ENCODE measurements at places on chromosomes 3 and 15.

DNA sequence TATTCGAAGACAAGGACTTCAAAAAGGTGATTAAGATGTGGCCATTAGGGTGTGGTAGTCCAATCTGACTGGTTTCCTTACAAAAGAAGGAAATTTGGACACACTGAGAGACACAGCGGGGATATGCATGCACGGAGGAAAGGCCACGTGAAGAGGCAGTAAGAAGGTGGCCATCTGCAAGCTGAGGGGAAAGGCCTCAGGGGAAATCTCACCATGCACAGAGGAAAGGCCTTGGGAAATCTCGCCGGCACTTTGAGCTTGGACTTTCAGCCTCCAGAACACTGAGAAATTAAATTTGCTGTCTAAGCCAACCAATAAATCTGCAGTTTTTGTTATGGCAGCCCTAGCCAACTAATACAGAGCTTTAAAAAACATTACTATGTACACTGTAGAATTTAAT lies 78.8 kb downstream of the DLG1 start:
- no peak for DNase-seq

DNA sequence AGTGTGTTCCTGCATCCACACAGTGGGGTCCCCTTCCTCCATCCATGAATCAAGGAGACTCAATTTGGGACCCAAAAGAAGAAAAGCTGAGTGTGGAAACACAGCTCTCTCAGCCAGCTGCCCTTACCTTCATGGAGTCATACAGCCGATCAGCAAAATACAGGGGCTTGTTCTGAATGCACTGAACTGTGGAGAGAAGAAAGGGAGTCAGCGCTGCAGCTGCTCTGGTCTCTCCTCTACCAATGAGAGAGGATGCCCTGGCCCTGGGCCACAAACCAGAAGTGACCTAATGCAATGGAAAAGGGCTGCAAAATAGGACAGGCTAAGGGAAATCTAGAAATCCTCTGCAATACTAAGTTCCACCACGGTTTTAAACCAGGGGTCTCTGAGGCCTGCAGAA lies 46.7 kb downstream of the ANXA2 start:
- no peak for DNase-seq

DNA sequence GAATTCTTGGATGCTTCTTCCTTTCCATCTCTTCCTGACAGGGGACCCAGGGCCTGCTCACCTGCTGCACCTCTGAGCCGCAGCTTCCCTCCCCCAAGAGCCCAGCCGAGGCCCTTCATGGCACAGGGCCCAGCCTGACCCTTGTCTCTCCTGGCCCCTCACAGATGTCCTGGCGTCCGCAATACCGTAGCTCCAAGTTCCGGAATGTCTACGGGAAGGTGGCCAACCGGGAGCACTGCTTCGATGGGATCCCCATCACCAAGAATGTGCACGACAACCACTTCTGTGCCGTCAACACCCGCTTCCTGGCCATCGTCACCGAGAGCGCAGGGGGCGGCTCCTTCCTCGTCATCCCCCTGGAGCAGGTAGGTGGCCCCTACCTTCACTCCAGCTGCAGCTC lies 66.2 kb downstream of the CORO2B start:
- no peak for DNase-seq

GRCh38 chr3:56917361-56918110 lies 115.8 kb upstream of the ARHGEF3 start:
- peak; percentile 51 for DNase-seq

DNA sequence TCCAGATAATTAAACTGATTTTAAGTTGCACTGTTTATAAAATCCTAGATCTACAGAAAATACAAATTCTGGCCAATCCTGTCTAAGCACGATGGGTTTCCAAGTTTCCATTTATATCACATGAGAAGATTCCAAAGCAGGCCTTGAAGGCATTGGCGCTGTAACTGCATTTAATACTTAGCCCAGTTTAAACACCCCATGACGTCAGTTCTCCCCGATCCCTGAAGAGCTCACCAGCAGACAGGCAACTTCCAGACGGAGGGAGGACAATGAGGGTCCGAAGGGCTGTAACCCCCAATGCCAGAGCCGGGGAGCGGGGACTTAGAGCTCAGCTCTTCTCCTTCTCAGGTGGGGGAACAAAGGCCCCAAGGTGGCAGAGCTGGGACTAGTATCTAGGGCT lies 117.3 kb downstream of the XXYLT1 start:
- DNase-seq, result no peak

DNA sequence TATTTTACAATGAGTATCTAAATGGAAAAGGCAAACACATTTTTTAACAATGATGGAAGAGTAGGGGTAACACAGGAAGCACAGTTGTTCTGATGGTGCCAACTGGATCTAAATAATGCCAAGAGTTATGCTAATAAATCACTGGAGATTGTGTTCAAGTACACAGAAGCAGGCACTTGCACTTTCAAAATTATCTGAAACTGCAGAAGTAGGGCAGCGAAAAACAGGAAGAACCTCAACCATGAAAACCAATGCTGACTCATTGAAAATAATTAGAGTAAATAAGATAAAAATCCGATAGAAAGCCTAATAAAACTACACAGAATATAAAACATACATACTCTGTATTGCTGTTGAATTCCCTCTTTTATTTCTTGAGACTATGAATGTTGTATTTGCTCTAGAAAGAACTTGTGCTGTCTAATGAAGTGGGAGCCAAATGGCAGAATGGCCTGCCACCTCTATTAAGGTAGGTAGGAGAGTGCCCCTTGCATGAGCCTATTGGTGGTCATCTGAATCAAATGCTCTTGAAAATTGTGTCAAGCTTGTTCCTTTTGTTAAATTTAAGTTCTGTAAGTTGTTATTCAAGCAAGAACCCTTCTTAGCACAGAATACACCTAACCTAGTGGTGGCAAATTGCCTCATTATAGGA lies 93.7 kb downstream of the ABI3BP start:
- DNase-seq, result no peak

GRCh38 chr3:110749006-110749405 lies 322.6 kb upstream of the NECTIN3 start:
- DNase-seq, result no peak

- no peak for DNase-seq
Measured at GRCh38 chr3:174495928-174496327, 363.2 kb upstream of the NAALADL2 start.

DNA sequence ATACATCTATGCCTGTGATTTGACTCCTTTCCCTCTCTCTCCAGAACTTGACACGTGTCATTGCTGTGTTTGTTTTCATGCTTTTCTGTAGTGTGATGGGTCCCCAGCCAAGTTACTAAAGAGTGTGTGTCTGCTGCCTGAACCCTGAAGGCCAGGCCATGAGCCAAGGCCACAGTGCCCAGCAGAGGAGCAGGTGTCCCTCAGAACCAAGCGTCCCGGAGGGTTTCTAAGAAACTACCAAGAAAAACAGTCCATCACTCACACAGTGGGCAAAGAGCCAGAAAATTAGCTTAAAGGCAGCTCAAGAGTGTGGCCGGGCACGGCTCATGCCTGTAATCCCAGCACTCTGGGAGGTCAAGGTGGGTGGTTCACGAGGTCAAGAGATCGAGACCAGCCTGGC lies 35.2 kb downstream of the FBXO45 start:
- no peak for DNase-seq

DNA sequence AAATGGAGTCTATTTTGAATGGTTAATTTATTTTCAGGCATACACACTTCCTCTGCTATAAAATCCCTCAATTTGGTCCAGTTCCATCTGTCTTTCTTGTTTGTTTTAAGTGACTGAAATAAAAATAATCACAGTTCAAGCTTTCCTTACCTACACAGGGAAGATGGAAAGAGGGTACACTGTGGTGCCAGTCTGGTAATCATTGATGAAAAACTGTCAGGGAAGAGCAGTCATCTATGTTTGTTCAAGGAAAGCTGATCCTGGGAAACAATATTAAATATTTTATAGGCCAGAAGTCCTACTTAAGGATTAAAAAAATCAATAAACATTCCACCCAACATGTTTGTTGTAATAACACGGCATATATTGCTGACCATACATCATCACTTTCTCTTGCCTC lies 115.2 kb upstream of the KCNMB2 start:
- no peak for DNase-seq

DNA sequence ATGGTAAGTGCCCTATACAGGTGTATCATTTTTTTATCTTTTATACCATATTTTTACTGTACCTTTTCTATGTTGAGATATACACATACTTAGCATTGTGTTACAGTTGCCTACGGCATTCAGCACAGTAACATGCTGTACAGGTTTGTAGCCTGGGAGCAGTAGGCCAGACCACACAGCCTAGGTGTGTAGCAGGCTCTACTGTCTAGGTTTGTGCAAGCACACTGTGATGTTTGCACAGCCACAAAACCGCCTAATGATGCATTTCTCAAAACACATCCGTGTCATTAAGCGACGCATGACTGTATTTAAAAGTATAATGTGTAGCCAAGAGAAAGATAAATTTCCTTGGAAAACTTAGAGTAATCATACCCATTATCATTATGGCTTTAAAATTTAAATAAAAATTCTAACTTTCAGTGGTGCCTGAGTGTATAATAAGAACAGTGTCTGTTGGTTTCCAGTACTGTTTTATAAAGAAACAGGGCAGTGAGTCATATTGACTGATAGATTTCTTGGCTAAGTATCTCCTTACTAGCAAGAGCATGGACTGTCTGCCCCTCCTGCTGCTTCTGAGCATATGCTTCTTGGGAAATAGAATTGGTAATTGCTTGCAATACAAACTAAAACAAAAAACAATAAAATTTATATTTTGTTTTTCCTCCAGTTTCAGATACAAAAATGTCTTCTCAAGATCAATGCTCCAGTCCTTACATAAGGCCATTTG lies 18.3 kb downstream of the CALML4 start:
- no peak for DNase-seq

DNA sequence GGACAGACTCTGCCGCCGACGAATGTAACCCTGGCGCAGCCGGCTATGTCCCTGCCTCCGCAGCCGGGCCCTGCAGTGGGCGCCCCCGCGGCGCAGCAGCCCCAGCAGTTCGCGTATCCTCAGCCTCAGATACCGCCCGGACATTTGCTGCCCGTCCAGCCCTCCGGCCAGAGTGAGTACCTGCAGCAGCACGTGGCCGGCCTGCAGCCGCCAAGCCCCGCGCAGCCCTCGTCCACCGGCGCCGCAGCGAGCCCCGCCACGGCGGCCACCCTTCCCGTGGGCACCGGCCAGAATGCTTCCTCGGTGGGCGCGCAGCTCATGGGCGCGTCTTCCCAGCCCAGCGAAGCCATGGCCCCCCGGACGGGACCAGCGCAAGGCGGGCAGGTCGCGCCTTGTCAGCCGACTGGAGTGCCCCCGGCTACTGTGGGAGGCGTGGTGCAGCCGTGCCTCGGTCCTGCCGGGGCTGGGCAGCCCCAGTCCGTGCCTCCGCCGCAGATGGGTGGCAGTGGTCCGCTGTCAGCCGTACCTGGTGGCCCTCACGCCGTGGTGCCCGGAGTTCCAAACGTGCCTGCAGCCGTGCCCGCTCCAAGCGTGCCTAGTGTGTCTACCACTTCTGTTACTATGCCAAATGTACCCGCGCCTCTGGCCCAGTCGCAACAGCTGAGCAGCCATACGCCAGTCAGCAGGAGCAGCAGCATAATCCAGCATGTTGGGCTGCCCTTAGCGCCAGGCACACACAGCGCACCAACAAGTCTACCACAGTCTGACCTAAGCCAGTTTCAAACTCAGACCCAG lies 2.4 kb downstream of the TSC22D2 start:
- DNase-seq, result peak; percentile 32

Measured in CD4-positive, alpha-beta T cell treated with Interleukin-17A for 1 hour (primary cell).